ENCODE measurements at places on chromosomes 3 and 15.

GRCh38 chr3:193240436-193240849, 579 bp upstream of the PLAAT1 start:
- no peak for DNase-seq

GRCh38 chr15:49187549-49188245, 17.6 kb downstream of the GALK2 start:
- peak; percentile 29 for DNase-seq

DNA sequence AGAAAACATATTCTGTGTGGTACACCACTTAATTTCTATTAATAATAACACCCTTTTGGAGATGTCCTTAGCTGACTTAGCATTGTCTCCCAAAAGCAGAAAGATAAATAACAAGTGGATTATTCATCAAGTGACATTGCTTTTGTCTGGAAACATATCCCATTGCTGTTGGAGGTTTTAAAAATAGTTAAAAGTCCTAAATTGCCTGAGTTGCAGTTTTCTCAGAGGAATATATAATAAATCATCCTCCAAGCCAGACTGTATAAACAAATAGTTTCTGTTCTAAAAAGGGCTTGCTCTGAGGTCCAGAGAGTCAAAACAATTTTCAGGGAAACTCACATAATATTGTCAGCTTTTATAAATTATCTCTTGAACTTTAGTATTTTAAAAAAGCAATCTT, 60.4 kb upstream of the CD96 start:
- no peak for DNase-seq

DNA sequence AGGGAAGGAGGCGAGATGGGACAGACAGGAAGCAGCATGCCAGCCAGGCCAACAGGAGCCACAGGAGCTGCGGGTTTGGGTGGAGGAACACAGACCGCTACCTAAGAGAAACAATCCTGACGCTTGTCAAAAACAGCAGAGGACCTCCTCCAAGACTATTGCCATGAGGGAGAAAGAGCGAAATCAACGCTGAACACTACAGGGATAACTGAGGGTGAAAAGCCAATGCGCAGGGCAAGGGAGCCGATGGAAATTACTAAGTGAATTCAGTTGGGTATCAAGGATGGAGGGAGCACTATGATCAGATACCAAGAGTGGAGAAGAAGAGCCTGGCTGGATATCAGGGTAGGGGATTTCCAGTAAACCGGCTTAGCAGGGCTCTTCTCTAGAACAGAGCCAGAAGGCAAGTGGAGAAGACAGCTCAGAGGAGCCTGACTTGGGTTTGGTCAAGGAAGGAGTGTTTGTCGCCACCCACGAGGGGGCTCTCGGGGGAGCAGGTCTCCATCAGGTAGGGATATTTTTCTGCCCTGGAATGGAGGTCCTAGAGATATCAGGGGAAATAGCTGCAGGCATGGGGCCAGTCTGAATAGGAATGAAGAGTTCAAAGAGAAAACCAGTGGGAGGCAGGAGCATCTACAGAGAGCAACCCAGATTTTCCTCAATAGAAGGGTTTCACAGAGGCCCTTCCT, 48.4 kb downstream of the SLC41A3 start:
- no peak for DNase-seq

- DNase-seq = no peak
Observed at GRCh38 chr3:127831723-127832172, 9.4 kb upstream of the MGLL start.

DNA sequence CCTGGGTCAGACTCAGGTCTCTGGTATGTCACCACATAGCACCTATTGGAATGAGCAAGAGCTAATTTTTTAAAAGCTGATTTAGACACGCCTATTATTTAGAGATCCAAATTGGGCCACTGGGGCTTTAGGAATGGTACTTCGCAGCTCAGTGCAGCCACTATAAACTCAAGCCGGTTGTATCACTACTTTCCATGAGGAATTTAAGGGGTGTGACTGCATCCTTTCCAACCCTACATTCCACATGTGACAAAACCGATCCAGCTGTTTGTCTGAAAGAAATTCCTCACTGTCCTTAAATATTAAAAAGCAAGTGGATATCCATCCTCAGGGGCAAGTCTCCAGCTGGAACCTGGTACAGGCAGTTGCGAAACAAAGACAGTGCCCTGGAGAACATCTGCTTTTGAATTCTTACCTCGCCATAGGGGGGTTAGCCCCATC, 12.8 kb downstream of the VGLL3 start:
- DNase-seq = peak; percentile 63

GRCh38 chr3:169133178-169134161, 530.0 kb downstream of the MECOM start:
- DNase-seq = no peak

DNA sequence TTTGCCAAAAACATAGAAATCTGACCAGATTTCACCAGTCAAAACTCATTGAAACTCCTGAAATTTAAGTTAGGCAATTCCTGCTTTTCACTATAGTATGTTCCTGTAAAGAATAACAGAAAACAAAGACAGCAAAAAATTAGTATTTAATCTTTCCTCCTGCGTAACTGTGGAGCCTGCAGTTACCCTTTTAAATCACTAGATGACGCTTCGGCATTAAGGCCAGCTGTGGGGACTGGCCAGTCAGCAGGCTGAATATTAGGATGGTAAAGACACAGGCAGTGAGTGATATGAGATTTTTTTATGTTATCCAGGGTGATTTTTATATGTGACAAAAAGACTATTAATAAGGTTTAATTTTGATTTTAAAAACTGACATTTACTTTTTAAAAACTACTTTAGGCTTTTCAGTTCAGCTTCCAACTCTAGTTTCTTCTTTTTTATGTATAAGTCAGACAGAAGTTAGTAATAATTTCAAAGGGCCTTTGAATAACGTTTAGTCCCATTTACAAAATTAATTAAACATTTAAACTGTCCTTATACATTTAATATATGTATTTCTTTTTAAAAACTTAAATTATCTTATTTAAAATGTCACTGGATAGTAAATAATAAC, 165.1 kb downstream of the PPM1L start:
- DNase-seq = no peak

DNA sequence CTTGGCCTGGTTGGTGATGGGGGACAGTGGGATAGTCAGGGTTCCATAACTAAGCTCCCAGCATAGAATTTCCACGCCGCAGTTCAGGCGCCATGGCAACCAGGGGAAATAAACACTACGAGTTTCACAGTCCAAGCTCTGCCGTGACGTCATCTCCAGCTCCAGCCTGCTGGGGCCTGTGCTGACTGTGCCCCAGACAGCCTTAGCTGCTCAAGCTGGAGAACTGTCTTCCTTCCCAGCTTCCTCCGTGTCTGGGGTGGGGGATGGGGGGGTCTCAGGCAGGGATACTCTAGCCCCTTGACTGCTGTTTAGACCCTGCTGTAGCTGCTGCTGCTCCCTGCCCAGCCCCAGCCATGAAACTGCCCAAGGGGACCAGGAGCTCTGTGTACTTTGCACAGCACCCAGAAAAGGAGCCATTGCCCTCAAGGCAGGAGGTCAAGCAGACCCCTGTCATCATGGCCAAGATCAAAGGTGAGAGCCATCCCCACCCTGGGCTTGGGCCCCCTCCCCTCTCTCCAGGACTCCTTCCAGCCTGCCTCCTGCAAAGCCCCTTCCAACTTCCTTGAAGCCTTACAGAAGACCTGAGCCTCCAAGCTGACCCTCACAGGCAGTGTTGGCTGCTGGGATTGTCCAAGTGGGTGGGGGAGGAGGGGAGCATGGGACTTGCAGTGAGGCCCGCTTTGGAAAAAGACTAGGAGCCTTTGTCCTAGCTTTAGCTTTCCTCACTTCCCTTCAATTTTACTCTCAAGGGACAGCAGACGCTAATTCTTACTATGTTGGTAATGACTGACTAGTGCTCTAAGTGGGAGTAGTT, 11.4 kb upstream of the CSPG4 start:
- DNase-seq = peak; percentile 81

GRCh38 chr3:151009981-151010380, 37.5 kb upstream of the CLRN1 start:
- DNase-seq = no peak

GRCh38 chr3:186965141-186965879, 35.0 kb downstream of the ST6GAL1 start:
- DNase-seq = no peak

GRCh38 chr3:40557575-40558161, 32.9 kb downstream of the ZNF621 start:
- no peak for DNase-seq

GRCh38 chr3:181909241-181909640, 197.5 kb downstream of the SOX2 start:
- DNase-seq = no peak

DNA sequence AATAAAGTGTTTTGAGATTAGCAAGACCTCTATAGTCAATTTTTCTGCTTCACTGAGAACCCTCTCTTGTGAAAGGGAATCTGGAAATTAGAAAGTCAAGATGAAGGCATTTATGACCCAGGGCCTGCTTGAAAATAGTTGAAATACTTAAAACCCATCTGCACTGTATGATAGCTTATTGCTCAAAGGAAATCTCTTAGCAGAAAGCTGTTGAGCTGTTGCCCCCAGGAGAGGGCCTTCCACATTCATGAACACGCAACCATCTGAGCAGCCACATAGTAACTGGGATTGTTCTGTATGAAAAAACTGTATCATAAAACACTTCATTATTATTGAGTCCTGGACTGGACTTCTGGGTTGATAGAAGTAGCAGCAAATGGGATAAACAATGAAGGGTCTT, 106.4 kb upstream of the PTX3 start:
- DNase-seq = no peak

DNA sequence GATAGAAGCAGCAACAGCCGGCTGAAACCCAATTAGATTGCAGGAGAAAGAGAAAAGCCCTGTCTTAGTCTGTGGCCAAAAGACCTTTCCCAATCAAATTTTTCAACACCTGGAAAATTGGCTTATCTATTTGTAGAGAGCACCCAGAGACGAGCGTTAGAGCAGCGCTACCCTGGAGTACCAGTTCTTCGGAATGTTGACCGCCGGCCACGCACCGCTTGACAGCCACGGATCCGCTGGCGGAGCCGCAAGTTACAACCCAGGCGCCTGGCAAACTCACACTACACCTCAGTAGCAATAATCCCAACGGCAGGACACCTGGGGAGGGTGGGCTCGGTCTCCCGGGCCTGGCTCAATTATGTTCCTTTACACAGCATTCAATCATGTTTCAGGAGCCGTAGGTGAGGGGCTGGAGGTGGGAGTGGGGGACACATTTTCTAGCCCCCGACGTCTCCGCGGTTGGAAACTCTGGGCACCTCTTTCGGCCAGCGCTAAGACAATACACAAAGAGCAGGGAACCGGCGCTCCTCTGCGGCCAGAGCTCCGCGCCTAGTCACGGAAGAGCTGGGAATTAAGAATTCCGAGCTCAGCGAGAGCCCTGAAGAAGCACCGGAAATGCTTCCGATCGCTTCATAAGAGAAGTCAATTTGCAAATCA, 1.2 kb downstream of the MB21D2 start:
- DNase-seq = no peak

GRCh38 chr3:46472736-46473135, 8.0 kb upstream of the LTF start:
- no peak for DNase-seq

DNA sequence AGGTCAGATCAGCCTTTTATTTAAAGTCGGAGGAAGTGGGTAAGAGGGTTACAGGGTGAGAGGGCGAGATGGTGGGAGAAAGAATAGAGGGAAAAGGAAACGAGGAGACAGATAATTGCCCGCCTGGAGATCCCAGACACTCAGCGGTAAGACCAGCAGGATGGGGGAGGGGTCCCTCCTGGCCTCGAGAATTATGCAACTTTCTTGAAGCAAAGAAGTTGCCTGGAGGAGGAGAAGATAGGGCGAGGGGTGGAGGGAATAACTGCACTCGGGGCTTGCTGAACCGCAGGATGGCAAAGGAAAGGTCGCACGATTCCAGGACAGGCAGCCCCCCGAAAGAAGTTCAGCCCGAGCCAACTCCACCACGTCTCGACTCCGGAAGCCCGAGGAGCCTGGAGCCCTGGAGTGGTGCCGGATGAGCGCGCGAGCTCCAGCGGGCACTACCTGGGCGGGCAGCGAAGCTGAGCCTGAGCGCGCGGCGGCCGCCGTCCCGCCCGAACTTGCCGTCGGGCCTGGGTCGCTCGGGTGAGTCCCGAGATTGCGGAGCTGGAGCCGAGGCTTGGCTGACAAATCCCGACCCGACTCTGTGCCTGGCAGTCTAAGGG, 402 bp downstream of the WWTR1 start:
- DNase-seq = no peak

DNA sequence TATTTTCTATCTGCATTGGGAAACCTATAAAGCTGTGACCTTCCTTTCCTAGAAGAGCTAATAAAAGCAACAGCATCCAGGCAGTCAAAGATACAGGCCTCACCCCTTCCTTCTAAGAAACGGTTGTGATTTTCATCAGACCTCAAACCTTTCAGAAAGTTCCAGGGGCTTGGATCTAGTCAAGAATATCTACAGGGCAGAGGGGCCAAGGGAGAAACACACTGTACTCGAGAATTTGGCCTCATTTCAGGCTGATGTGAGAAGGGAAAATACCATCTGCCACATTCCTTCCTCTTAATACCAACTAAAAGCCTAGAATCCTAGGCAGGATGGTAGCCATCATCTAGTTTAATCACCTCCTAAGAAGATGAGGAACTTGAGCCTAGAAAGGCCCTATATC, 24.5 kb upstream of the BCL6 start:
- DNase-seq = no peak

- no peak for DNase-seq
Observed at GRCh38 chr15:63986751-63987341, 59.4 kb downstream of the DAPK2 start.

DNA sequence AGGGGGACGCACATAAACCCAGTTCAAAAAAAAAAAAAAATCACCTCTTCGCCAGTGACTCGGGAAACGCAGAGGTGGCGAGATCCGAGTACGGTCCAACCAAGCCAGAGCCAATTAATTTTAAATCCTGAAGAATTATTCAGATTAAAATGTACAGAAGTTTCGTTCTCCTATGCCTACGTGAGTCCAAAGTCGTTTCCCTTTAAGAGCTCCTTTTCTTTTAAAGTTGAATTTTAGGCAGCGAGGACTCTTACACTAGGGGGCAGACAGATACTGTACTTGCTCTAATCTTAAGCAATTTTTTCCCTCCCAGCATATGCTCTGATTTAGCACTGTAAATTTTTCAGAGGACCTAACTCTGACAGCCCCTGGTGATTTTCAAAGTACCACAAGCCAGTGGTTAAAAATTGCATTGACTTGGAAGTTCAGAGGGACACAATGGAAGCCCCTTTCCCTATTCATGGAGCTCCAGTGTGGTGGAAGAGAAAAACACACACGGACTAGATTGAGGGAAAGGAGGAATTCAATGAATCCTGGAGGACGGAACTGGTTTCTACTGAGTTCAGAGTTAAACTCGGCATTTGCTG, 3.3 kb upstream of the NR2F2 start:
- DNase-seq = no peak

- no peak for DNase-seq
Observed at GRCh38 chr3:142366434-142366833, 81.4 kb downstream of the XRN1 start.

DNA sequence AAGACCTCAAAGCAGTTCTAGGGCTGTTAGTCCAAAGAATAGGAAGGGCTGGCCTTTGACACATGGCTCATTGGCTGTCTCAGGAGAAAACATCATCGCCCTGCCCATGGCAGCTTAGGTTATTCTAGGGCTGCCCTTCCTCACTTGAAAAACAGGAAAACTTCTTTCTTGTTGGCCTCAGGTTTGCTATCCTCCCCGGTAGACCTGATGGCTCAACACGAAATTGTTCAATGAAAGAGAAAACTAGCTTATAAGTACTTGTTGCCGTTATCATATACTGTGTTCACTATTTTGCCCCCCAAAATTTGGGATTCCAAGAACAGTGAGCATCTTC, 602 bp upstream of the SLTM start:
- no peak for DNase-seq
